BE2C (cell line): ENCODE measurements at places on chromosomes 7 and 10.

- no peak for DNase-seq
These were observed 81.7 kb downstream of the CACNB2 start for GRCh38 chr10:18221882-18222281.

GRCh38 chr7:1096156-1097119, 8.5 kb downstream of the GPER1 start:
- DNase-seq, result peak; percentile 58

DNA sequence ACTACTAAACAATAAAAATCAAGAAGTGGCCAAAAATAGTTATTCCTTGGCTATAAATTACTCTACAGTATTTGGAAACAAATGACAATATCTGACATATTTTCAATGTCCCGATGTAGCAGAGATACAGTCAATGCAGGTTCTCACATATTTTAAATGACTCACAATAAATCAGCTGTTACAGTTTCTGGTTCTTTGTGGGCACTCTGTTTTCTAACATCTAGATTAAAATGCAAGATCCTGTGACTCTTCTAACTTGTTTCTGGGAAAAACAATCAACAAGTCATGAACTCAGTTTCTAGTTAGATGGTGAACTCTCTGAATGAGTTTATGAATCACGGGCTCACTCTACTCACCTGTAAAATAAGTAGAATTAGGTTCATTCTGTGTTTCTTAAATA, 849.6 kb upstream of the MBL2 start:
- no peak for DNase-seq

DNA sequence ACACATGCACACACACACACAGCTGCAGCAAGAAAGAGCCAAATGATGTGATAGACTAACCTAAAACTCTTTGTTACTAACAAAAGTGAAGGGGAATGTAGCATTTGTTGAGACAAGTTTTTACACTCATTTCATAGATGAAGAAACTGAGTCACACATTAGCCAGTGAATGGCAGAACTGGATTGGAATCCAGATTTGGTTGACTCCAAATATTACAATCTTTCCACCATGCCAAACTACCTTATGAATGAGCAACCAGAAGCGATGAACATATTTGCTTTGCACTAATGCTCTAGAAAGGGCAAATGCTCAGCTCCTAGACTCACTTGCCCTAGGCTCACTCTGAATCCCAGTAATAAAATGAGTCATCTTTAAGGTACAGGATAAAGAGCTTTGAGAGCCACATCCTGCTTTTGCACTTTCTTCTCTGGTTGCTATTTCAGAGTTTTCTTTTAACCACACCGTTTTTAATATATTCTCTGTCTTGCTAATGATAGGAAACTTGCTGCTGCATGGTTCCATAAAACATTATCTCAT, 111.9 kb downstream of the GPAM start:
- DNase-seq, result no peak

- no peak for DNase-seq
These were observed 37.4 kb upstream of the MEOX2 start for GRCh38 chr7:15723841-15724240.

DNA sequence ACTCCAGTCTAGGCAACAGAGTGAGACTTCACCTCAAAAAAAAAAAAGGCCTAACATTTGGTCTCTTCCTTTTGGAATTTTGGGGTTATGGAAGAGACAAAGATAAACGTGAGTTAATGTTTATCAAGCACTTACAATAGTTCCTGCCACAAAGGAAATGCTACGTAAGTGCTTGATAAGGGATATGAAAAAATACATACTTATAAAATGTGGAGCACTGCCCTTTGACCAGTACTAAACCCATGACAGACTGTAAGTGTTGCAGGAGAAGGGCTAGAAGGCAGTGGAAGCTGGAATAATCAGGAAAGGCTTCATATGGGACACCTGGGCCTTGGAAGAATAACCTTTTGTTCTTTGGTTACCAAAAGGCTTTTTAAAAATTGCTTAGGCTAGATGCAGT, 25.5 kb downstream of the TMEM248 start:
- DNase-seq, result no peak

GRCh38 chr10:112124866-112125265, 58.7 kb downstream of the GPAM start:
- DNase-seq, result no peak

DNA sequence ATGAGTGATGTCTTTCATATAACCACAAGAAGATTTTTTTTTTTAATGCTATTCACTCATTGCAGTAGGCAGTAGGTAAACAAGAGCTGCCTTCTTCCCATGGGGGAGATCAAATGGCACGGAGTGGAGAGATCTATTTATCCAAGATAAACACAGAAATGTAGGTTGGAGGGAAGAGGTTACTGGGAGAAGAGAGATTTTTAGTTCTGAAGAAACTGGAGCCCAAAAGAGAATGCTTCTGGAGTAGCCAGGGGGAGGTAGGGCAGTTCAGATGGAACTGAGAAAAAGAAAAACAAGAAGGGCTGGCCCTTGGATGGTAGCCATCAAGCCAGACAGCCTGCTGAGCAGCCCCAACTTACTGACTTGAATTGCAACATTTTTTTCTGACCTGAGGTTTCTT, 270.1 kb upstream of the TPK1 start:
- DNase-seq, result no peak

DNA sequence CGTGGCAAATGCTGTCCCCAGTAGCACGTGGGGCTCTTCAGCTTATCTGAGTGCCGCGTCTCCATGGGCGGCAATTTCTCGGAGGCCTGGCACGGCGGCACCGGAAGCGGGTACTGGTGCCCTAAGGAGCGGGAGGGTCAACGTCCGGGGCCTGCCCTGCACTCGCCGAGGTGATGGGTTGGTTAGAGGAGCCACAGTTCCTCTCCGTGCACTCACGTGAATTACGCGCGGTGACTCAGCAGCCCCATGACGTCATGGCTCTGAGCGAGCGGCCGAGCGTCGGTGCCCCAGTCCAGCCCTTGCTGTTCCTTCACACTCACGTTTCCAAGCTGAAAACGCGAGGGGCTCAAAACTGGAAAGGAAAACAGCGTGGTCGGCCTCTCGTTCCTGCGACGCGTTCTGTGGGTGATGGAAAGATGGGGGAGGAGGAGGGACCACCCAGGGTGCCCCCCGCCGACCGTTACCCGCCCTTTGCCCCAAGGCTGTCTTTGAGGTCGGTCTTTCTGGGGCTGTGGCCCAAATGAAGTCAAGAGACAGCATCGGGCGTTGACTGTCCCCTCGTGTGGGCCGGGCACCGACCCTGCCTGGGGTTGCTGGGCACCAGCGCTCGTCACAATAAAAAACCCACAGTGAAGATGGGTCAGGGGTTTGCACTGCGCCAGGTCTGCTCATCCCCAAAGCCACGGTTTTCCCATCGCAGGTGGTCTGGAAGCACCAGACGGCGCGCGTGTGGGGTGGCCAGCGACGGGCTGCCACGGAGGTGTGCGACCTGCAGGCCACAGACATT, 70.4 kb upstream of the CFAP46 start:
- DNase-seq, result no peak

DNA sequence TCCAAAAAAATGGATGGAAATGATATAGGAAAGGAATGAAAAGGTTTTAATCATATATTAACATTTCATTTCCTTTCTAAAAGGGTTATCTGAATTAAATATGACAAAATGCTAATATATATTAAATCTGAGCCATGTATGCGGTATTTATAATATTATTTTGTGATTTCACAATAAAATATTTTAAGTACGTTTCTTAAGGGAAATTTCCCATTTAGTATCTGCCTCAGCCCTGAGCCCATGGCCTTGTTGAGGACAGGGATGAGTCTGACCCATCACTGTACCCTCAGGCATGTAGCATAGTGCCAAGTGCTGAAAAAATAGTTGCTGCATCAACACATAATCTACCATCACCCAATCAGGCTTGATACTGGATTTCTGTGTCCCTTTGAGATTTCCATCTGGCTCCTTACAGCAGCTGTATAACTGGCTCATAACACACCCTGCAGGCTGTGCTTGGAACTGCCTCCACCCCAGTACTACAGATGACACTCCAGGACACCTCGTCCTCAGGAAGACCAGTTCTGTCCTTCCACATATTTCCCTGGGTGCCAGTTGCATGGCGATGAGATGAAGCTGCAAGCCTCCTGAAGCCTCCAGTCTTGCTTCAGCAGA, 59.4 kb upstream of the ASAH2 start:
- DNase-seq, result peak; percentile 59

- DNase-seq, result no peak
These were observed 362.9 kb downstream of the MAGI2 start for GRCh38 chr7:79090543-79090942.

GRCh38 chr7:45890902-45891461, 2.7 kb downstream of the IGFBP1 start:
- no peak for DNase-seq

- DNase-seq, result no peak
These were observed 578.9 kb upstream of the SEMA3D start for GRCh38 chr7:85765698-85766298.

DNA sequence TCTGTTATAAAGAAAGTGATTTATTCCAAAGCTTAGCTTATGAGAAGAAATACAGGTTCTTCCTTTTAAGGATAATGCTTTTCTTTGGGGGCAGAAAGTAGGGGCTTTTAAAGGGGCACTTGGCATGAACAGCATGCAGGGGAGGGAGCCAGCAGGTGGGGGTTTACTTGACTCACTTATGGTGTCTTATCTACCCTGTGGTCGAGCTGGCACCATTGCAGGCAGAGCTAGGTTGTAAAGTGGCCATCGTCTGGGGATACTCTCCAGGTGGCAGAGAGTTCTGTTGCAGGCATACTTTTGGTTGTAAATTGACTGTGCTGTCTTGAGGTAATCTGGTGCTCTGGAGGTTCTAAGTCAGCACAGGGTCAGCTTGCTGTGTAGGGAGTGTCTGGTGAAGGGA, 26.3 kb upstream of the IFRD1 start:
- DNase-seq, result no peak

DNA sequence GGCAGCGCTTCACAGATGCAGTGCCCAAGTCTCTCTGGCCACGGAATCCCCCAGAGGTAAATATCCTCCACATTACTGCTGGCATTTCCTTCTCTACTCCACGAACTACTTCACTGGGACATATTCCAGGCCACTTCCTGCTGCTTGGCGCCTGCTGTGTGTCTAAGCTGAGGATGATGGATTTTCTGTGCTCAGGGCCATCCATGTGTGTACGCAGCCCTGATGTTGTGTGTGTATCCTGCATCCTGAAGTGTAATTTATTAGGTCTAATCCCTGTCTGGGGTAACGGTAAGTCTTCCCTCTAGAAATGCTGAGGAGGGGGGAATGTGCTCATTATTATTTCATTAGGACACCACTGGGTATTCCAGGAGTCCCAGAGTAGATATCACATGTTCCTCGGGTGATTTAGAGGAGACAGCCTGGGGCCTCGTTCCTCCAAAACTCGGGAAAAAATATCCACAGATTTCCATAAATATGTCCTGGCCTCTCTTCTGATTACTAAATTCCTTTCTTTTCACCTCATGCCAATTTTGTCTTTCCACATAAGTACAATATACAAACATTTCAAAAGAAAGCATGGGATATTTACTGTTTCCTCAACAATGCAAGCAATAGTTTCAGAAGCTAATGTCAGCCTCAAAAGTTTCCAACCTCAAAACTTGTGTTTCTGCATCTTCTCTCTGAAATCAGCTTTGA, 25.5 kb upstream of the HABP2 start:
- DNase-seq, result no peak

GRCh38 chr10:133157662-133158436, 2.2 kb upstream of the KNDC1 start:
- no peak for DNase-seq

- no peak for DNase-seq
These were observed 110.7 kb downstream of the RNF32 start for GRCh38 chr7:156751319-156751718.

GRCh38 chr7:100612730-100613390, 520 bp downstream of the MOSPD3 start:
- DNase-seq, result no peak

GRCh38 chr10:111439034-111439842, 362.4 kb downstream of the ADRA2A start:
- no peak for DNase-seq

- no peak for DNase-seq
These were observed 54.9 kb downstream of the FAM171A1 start for GRCh38 chr10:15316145-15316544.

DNA sequence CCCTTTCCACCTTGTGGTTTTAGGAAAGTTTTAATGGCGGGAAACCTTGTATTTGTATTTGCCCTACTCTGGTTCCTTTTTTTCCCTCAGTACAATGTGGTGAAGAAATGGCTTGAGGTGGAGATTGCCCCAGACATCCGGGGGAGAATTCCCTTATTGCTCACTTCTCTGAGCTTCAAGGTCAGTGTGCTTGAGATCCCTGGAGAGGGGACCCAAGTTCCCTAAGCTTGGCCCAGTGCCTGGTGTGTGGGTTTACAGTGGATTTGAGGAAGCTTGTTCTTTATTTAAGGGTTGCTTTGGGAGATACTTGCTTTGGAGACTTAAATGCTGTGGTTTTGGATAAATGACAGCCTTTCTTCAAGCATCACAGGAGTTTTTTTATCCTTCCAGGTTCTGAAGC, 18.3 kb downstream of the CALHM2 start:
- DNase-seq, result no peak

DNA sequence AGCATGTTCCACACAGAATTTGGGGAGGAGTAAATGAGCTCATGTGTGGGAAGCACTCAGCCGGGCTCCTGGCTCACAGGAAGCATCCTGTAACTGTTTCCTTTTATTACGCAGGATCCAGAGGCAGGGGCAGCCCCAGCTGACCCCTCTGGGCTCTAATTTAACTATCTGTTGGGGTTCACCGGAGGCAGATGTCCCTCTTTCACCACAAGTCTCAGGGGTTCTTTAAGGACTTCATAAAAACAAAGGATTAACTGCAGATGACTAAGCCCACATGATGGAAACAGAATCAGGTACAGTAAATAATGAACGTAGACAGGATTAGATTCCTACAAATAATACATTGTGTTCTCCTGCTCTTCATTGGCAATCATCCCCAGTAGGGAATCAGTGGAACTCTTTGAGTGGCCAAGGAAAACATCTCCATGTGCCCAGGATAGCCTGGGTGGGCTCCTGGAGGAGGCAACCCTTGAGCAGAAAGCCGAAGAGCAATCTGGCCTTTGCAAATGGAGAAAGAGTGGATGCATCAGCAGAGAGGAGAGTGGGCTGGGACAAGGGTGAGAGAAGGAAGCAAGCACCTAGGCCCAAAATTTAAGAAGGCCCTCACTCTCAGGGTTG, 24.6 kb downstream of the TBXAS1 start:
- no peak for DNase-seq

DNA sequence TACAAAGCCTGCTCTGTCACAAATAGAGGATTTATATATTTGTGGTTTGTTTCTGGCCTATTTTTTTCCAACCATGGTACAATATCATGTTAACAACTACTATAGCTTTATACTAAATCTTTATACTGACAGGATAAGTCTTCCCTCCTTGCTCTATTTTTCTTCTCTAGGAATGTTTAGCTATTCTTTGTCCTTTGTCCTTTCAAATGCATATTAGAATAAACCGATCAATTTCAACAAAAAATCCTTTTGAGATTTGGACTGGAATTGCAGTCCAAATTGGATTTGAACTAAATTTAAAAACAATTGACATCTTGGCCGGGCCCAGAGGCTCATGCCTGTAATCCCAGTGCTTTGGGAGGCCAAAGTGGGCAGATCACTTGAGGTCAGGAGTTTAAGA, 39.2 kb upstream of the CTTNBP2 start:
- no peak for DNase-seq
